Activated effector memory CD4-positive, alpha-beta T cell treated with anti-CD3 and anti-CD28 coated beads, Interleukin-2, amount 50 U/mL, for 16 hours (primary cell): ENCODE measurements at places on chromosomes 1 and 21.

GRCh38 chr1:31111290-31111951, 45.9 kb upstream of the PUM1 start:
- DNase-seq = no peak

DNA sequence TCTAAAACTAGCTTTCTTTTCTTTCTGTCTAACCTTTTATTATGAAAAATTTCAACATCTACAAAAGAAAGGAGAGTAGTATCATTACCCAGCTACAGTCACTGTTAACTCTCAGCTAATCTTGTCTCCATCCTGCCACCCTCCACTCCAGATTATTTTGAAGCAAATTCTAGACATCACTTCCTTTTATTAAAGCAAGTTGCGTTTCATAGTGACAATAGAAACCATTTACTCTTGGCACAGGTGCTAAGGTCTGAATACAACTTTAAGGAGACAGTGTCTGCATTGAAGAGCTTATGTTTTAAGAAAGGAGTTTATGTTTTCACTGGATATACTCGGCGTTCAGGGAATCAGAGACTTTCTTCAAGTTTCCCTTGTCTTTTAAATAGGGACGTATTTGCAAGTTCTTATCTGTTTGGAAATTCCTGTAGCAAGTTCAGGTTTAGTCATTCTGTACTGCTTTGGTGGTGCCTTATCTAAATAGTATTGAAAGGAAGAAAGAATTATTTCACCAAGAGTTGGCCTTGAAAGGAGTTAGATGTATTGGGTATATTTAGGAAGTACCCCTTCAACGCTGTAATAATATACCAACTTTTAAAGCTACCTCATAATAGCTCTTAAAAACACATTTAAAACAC, 42.7 kb downstream of the ITSN1 start:
- no peak for DNase-seq

DNA sequence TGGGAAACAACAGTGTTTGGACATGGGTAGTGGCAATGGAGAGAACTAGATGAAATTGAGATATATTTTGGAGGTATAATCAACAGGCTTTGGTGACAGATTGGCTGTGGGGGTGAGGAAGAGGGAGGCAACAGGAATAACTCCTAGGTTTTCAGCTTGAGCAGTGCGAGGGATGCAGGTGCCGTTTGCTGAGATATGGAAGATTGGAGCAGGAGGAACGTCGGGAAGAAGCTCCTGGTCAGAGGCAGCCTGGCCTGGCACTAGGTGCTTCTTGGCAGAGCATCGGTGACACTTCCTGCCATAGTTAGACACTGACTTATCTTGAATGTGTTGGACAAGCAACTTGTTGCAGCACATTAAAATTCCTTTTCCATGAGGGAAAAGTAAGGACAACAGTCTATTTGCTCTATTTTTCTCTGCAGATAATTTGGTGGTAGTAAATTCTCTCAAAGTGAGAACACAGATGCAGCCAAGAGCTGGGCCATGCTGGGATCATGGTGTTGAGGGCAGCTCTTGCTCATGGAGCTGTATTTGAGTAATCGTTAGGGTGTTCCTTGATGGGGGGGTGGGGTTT, 21.5 kb upstream of the MYSM1 start:
- no peak for DNase-seq

DNA sequence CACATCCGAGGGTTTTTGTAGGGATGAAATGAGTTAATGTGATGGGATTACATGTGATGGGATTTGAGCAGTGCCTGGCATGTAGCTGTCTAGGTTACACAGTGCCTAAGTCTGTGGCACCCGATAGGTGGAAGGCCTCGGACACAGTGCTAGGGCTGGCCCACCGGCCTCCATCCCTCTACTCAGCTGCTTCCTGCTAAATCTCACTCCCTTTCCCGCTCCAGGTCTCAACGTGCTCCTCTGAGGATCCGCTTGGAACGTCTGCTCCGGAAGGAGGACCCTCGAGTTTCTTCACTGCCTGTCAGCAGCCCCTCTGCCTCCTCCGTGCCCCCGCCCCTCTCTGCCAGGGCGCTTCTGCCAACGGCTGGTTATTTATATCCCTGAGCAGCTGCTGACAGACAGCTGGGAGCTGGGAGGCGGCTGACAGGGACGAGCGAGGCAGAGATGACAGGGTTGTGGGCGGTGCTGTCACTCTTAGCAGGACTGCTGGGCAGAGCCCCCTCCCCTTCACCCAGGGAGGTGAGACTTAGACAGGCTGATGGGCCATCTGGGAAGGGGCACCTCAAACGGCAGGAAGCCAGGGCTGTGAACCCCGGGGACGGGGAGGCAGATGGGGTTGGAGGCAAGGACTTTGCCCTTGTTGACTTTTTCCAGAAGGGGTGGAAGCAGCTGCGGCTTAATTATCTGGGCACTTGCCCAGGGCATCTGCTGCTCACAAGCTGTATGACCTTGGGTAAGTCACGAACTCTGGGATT, 26.6 kb upstream of the LRRN2 start:
- DNase-seq = no peak

GRCh38 chr1:31497601-31498000, 78.7 kb upstream of the TINAGL1 start:
- DNase-seq = no peak

DNA sequence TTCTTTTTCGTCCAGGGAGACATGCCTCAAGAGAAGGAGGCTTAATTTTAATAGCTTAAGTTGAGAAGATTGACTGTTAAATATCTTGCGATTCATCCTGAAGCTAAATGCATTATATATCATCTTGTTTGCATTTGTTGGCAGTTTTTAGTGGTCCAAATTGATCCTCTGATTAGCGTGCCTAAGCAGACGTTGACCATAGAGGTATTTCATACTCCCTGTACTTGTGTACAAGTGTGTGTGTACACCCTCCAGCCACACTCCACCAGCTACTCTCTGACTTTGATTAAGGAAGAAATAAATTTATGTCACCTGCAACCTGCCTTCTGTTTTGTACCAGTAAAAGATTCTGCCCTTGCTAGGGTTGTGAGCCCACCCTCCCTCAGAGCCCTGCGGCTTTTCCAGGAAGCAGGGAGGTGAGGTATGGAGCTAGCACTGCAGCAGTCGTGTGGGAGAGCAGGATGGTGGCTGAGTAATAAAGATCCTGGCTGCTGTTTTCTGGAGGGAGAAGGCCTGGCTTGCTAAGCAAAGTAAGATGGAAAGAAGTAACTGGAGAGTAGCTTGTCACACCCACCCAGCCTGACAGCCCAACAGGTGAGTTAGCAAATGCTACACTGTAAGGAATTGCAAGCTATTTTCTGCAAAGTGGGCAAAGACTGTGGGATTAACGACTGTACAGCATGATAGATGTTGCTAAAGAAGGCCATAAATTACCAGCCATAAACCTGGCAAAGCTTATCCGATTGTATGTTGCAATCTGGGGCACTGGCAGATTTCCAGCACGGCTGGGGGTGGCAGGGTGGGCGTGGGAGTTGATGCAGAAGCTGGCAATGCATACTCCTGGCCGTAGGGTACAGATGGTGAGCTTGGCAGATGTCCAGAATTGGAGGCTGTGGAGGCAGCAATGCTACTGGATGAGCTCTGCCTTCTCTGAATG, 170.2 kb downstream of the TNR start:
- no peak for DNase-seq

GRCh38 chr1:9559673-9560072, 20.4 kb downstream of the SLC25A33 start:
- peak; percentile 47 for DNase-seq

- no peak for DNase-seq
Measured at GRCh38 chr1:242641461-242641860, 117.0 kb upstream of the PLD5 start.

- no peak for DNase-seq
Measured at GRCh38 chr1:9233241-9233941, 1.2 kb upstream of the H6PD start.

DNA sequence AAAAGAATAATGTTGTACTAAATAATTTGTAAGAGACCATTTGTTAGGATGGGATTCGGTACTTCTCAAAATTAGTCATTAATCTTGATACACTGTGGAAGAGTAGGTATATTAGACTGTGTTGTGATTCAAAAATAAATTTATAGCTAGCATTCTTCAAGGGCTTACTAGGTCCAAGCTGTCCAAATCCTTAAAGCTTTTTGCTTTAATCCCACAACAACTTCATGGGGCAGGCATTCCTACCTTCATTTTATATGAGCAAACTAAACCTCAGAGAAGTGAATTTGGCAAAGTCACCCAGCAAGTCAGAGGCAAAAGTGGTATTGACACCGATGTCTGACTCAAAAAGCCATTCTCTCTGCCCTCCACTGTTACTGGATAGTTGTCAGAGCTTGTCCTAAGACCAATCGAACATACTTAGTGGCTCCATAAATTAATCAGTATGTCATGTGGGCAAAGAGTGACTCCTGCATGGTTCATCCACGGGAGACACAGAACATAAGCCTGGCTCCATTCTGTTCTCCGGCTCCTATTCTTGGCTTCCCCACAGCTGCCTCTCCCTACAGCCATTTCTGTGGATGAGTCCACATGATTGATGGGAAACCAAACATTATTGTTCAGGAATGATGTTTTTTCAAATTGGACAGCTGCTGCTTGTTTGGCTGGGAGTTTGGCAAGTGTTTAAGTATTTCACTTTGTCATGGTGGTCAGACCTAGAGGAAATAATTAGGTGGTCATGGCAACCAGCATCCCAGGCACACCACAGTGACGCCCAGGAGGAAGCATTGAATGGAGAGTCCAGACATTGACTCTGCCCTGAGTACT, 133.4 kb upstream of the FGGY start:
- DNase-seq = no peak

DNA sequence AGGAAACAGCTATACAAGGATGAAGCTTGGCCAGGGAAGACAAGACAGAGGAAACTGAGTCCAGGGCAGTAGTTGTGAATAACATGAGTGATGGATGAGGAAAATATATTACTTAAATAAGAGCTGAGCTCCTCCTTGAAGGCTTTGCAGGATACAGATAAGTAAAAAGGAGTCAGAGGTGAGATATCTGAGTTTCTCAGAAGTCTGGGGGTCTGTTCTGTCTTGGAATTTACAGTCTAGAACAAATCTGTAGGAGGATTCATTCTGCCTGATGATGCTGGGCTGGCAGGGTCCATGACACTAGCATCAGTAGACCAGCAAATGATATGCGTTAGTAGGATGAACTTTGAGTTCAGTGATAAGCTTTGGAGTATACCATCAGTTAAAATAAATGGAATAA, 266.1 kb upstream of the POGK start:
- no peak for DNase-seq

- DNase-seq = no peak
Measured at GRCh38 chr21:14825514-14825974, 239.3 kb downstream of the NRIP1 start.

DNA sequence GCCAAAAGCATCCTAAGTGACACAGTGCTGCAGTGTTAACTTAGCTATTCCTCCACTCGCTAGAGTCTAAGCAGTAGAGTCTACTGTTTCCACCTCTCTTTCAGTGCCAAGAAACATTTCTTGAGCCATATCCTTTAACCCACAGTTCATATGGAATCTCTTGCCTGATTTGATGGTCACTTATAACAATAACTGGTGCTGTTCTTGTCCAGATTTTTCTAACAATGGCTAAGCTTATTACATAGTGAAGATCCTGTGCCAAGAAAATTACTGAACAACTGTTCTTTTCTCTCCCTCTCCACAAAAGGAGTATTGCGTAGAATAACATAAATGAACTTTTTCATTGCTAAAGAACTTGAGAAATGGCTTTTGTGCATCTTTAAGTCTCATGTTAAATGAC, 121.3 kb downstream of the CDC7 start:
- no peak for DNase-seq

GRCh38 chr1:226650236-226650841, 88.7 kb downstream of the ITPKB start:
- DNase-seq = no peak

DNA sequence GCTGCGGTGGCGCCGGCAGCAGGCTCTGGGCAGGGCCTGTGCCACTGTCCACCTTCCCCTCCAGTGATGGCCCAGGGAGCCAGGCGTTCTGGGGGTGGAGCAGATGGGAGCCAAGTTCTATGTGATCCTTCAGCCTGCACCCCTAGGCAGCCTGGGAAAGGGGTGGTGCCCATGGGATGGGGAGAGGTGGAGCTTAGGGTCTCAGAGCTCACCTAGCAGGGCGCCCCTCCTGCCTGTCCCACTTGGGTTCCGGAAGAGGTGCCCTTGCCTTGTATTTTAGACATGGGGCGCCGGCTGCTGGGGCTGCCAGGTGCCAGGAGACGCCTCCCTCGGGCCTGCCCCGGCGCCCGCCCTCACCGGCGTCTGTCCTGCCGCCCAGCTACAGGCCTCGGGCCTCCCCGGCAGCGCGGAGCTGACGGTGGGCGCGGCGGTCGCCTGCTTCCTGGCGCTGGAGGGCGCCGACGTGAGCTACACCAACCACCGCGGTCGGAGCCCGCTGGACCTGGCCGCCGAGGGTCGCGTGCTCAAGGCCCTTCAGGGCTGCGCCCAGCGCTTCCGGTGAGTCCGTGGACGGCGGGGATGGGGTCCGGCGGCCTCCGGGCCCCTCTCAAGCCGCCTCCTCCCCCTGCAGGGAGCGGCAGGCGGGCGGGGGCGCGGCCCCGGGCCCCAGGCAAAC, 3.1 kb upstream of the MMP23B start:
- DNase-seq = peak; percentile 77

- no peak for DNase-seq
Measured at GRCh38 chr1:185453496-185454192, 136.6 kb upstream of the IVNS1ABP start.

DNA sequence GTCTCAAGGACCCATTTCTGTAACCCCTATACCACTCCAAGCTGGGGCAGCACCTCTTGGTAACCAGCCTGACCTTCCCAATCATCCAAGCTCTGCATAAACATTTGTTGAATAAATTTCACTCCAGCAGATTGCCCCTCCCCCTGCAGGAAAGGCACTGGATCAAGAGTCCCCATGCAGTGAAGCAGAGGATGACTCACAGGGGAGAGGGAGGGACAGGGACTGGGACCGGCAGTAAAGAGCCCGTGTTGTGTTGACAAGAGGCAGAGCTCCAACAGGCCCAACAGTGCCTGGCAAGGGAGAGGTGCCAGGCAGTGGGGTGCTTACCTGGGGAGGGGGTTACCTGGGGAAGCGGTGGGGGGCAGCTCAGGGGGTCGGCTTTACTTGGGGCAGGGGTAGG, 32.3 kb downstream of the SLC9A1 start:
- DNase-seq = no peak

GRCh38 chr1:27922272-27922671, 12.5 kb upstream of the SMPDL3B start:
- no peak for DNase-seq

GRCh38 chr1:168362991-168363390, 82.3 kb downstream of the TBX19 start:
- peak; percentile 78 for DNase-seq

DNA sequence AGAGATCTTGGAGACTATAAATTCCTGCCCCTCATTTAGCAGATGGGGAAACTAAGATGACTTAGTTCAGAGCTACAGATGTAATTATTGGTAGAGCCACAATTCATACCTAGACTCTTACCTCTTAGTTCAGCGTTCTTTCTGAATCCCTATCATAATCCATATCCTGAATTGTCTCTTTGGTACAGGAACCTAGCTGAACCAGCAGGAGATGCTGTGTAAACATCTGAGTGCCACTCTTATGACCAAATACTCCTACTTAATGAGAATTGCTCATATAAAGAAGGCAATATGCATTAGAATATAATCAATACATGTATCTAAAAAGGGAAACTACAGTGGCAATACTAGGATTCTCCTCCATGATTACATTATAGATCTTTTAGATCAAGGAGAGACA, 459.0 kb downstream of the SIPA1L2 start:
- no peak for DNase-seq

GRCh38 chr21:39094087-39094780, 89.0 kb downstream of the PSMG1 start:
- no peak for DNase-seq
